T-helper 1 cell (primary cell): ENCODE measurements at places on chromosomes 11 and 22.

- DNase-seq = no peak
Observed at GRCh38 chr11:85165819-85166218, 461.3 kb downstream of the DLG2 start.

GRCh38 chr22:50342651-50343540, at the start of gene PPP6R2:
PPP6R2 (plus strand) TSS chr22:50343327; CDS start chr22:50393909, 50,582 bp downstream.
- peak; percentile 89 for DNase-seq

- no peak for DNase-seq
Observed at GRCh38 chr11:2251138-2251537, 19.2 kb downstream of the ASCL2 start.

- no peak for DNase-seq
Observed at GRCh38 chr22:49770547-49771265, 57.0 kb downstream of the BRD1 start.

DNA sequence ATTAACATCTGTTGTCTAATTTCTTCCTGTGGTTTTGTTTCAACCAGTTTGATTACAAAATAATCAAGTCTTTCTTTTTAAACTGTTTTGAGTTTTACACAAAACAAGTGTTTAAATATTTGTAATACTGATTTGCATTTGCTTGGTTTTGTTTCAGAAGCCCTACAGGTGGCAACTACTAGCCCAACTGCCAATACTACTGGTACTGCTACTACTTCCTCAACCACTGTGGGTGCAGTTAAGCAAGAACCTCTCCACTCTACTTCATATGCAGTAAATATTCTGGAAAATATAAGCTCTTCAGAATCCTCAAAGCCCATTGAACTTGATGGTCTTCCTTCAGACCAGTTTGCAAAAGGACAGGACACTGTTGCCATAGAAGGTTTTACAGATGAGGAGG, 61.1 kb downstream of the QSER1 start:
- DNase-seq = no peak

GRCh38 chr11:80083531-80083951, 642.7 kb upstream of the TENM4 start:
- no peak for DNase-seq

- DNase-seq = no peak
Observed at GRCh38 chr11:45092901-45093760, 53.3 kb upstream of the PRDM11 start.

GRCh38 chr22:48944751-48945620, 882.7 kb downstream of the BRD1 start:
- DNase-seq = no peak

DNA sequence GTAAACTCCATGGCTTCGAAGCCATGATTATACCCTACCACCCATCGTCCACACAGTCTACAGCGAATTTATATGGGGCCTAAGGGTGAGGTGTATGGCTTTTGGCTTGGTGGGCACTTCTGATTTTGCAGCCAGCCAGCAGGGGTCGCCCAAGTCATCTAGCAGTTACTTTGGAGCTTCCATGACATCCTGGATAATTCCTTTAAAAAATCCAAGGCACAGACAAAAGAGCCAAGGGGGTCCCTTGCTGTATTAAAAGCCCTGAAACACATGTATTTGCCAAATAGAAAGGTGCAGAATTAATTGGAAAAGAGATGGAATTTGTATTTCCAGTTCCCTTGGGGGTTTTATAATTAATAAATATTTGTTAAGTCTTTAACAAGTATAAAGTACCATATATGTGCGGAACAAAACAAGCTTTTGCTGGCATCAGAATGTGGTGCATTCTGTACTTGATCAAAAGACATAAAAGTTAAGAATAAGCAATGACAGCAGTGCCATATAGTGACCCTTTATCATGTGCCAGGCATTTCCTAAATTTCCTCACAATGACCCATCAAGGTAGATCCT, 132.8 kb upstream of the PITPNB start:
- DNase-seq = no peak

DNA sequence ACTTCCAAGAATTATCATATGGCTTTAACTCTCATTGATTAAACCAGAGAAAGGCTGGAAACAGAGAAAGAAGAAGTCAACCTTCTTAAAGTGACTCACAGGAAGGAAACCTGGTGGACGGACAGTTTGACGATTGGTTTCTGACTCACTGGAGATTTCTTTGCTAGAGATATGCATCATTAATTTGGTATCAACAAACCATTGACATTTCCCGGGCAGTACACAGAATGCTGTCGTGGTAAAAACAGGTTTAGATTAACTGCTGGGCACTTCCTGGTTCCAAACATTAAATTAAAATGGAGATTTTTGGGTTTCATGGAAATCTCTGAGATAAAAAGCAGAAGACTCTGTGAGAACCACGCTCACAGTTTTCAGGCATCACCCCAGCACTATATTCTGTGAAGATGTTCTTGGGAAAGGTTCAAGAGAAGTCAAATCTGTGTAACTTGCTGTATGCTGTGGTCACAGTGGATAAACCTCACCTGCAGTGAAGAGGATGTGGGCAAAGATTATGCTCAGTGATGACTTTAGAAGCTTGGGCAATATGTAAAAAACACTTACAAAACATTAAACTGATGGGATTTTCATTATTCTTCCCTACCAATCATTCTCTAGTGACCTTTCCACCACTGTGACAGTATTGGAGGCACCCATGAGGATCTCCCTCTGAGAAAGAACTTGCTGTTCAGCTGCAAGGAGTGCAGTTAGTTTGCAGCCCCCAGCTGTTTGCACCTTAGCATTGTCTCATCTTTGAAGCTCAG, 61.1 kb upstream of the CD44 start:
- DNase-seq = peak; percentile 14

GRCh38 chr22:29524442-29525191, 28.9 kb downstream of the THOC5 start:
- peak; percentile 3 for DNase-seq

- no peak for DNase-seq
Observed at GRCh38 chr22:39287076-39287725, 32.2 kb downstream of the RPL3 start.

DNA sequence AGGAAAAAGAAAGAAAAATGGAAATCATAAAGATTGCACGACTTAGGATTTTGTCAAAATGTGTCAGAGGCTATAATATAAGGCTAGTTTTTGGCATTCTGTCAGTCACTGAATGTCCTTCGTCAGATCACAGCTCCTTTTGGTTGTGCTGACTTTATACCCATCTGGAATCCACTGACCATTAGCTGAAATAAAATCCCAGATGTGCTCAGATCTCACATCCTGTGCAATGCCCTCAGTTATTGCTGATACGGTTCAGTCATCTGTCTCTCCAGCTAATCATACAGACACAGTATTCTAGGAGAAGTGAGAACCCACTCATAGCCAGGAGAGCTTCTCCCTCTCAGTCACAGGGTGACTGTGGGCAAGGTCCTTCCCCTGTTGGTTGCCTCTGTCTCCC, 11.5 kb downstream of the CD44 start:
- no peak for DNase-seq

DNA sequence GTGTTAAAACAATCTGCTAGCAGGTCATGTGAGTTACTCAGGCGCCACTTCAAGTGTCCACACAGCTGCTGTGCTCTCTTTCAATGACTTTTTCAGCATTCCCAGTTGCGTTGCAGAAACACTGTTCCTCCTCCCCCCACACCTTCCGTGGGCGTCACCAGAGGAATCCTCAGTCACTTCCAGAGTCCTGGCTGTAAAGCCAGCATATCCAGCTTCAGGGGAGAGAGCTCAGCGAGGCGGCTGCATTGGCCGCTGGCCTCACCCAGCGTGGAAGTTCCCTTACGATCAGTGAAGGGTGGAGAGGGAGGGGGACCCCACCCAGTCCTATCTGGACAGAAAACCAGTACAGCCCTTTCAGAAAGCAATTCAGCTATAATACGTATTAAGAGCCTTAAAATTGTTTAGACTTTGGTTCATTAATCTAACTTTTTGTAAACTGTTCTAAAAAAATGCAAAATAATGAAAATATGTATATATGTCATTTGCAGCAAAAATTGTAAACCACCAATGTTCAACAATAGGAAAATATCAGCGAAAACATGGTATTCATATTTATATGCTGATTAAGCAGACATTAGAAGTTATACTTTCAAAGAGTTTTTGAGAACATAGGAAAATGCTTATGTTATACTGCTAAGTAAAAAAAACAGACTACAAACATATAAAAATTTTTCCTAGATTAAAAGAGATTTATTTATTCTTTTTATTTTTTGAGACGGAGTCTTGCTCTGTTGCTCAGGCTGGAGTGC, 2.8 kb upstream of the ANO9 start:
- DNase-seq = no peak

DNA sequence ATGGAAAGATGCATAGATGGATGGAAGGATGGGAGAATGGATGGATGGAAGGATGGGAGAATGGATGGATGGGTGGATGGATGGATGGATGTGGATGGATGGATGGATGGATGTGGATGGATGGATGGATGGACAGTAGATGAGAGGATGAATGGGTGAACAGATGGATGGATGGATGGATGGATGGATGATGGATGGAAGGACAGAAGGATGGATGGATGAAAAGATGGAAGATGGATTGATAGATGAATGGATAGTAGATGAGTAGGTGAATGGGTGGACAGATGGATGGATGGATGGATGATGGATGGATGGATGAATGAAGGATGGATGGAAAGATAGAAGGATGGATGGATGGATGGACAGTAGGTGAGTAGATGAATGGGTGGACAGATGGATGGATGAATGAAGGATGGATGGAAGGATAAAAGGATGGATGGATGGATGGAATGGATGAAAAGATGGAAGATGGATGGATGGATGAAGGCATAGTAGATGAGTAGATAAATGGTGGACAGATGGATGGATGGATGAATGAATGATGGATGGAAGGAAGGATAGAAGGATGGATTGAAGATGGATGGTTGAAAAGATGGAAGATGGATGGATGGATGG, 15.5 kb downstream of the FGF3 start:
- no peak for DNase-seq

- DNase-seq = no peak
Observed at GRCh38 chr22:27972732-27973698, 54.0 kb upstream of the PITPNB start.

DNA sequence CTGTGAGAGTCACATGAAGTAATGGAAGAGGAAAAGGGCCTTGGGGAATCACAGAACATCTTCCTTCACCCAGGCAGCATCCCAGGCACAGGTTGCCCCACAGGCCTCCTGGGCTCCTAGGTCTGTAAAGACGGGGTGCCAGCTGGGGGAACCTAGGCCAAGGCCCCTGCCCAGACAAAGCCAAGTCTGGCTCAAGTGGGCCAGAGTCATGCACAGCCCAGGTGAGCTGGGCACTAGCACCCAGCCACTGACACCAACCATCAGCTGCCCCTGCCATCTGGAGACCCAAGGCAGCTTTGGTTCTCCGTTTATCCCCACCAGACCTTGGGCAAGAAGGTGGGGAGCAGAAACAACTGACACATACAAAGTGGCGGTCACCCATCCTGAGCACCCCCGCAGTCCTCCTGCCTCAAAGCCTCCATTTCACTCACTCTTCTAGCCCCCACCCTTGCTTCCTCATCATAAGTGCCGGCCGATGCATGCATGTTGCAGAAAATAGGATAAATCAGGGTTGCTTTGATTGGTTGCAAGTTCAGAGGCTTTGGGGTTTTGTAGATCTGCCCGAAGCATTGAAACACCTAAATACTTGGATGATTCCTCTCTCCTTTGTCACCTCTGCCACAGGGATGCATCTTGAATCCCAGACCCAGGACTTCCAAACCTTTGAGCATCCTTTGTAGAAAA, 26.5 kb upstream of the TMPRSS4 start:
- DNase-seq = no peak

DNA sequence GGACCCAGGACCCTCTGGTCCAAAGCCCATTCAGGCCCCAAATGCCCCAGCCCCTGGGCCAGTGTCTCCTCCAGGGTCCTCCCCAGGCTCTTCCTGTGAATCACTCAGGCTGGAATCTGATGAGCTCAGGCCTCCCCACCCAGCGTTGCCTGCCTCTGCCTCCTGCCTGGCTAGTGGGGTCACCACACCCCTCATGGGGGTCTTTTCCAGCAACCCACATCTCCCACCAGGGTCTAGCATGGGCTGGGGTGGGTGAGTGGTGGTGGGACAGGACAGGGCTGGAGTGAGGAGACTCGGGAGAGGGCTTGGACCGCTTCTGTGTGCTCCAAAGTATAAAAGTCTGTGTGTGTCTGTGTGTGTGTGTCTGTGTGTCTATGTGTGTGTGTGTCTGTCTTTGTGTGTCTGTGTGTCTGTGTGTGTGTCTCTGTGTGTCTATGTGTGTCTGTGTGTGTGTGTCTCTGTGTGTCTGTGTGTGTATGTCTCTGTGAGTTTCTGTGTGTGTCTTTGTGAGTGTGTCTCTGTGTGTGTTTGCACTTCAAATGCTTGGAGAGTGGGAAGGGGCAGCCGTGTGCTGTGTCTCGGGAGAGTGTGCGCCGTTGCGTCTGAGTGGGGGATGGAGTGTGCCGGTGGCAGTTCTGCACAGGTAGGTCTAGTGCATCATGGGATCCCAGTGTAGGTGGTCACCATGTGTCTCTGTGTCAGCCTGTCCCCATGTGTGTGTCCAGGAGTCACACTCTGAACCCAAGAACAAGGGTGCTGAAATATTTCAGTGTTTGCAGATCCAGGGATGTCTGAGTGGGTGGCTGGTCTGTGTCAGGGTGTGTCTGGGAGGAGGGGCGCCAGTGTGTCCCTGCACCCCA, 8.8 kb downstream of the RIN1 start:
- DNase-seq = no peak

GRCh38 chr11:93573184-93573583, 30.0 kb upstream of the SMCO4 start:
- no peak for DNase-seq

DNA sequence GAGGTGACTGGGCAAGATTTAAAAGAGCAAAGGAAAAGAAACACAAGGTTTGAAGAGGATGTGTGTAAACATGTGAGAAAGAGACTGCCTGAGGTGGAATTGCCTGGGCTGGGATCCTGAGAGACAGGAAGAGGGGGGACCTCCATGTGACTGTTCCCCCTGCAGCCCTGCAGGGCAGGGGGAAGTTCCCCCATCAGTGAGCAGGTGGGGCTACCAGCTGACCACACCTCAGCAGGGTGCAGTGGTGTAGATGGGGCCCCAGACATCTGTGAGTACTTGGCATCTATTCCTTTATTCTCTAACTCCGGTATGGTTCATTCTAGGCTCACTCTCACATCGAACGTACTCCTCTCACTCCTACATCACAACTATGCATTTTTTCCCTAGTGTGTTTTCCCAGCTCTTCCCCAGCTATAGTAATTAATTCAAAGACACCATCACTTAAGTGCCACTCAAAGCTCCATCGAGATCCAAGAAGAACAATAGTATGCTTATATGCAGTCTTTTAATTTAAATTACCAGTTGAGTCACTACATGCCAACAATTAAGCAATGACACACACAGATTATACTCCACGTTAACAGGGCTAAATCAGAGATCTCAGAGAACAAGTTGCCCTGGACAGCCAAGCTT, 42.7 kb downstream of the LGR4 start:
- DNase-seq = no peak

- peak; percentile 66 for DNase-seq
Observed at GRCh38 chr22:36384766-36385481, 2.8 kb downstream of the MYH9 start.

GRCh38 chr11:65329478-65329877, 4.2 kb upstream of the DPF2 start:
- no peak for DNase-seq

DNA sequence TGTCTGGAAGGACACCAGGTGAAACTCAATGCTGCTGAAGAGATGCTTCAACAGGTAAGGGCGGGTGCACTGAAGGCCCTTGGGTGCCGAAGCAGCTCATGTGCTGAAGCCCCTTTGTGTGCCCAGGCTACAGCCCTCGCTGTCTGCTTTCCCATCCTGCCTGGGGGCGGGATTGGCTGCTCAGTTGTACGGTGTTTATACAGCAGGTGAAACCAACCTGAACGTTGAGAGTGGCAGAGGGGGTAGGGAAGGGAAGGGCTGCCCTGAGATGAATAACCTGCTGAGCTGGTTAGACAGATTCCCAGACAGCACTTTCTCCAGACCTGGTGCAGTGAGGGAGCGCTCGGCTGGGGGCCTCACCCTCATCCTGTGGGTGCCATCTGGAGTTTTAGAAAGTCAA, 75.7 kb downstream of the CYB5R2 start:
- no peak for DNase-seq
